ENCODE measurements at places on chromosomes 5 and 9. TPM values are rescaled to one million over a fixed set of nuclear protein-coding genes. Genes with fewer than 3 reads are reported as not detected.

The TAF11L2 gene
- not detected for total RNA-seq

The TLR4 gene
- total RNA-seq, result 9.3 TPM

The CRHBP gene
- total RNA-seq, result 5.9 TPM

The RORB gene
- 2.7 TPM for total RNA-seq

The MEIKIN gene
- total RNA-seq, result not detected

The WNT8A gene
- not detected for total RNA-seq

The CDKN2B-AS1 gene
- 5.9 TPM for total RNA-seq

The CTXN3 gene
- not detected for total RNA-seq

The PCDHGA12 gene
- total RNA-seq, result 10.6 TPM

The OR1L1 gene
- total RNA-seq, result not detected

- no peak for DNase-seq
Observed at GRCh38 chr5:128083811-128084227, 253 bp downstream of the SLC12A2 start.

- DNase-seq, result no peak
Observed at GRCh38 chr9:133058550-133059320, 3.0 kb upstream of the CEL start.

GRCh38 chr5:154174091-154174490 lies 16.4 kb upstream of the GALNT10 start:
- DNase-seq, result no peak

- DNase-seq, result no peak
Observed at GRCh38 chr9:109289931-109290330, 30.9 kb downstream of the EPB41L4B start.

- DNase-seq, result no peak
Observed at GRCh38 chr9:38761339-38761738, 41.4 kb upstream of the FAM240B start.

GRCh38 chr5:105042623-105043022 lies 1480.0 kb upstream of the NUDT12 start:
- DNase-seq, result no peak

- DNase-seq, result no peak
Observed at GRCh38 chr9:129270903-129271431, 92.9 kb upstream of the IER5L start.

DNA sequence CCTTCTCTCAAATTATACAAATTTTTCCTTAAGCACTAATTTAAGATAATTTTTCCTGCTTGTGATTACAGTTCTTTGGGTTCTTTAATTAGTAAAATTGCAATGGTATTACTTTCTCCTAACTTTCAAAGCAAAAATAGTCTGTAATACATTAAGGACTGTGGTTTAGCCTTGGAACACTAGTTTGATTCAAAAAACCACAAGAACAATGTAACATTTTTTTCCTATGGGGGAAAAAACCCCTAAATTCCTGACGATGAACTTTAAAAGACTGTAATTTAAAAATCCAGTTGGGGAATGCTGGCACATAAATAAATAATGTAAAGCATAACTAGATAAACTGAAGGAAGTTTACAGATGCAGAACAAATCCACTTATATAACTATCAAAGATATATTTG lies 65.3 kb downstream of the CDC14B start:
- no peak for DNase-seq

DNA sequence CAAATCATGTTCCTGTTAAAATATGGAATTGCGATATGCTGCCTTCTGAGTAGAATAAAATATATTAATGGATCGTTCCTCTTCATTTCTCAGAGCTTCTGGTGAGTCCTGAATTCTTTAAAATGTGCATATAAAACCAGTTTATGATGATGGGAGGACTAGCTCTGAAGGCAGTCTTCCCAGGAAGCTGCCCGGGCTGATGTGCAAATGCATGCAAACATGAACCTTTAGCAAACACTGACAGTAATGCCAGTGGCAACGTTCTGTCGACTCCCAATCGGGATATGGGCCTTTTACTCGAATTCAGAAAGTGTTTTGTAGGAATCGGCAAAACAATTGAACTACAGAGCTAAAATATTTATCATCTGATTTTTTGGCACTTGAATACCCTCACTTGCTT lies 93.6 kb downstream of the TLE4 start:
- no peak for DNase-seq

- no peak for DNase-seq
Observed at GRCh38 chr5:134949316-134949715, 18.4 kb upstream of the CATSPER3 start.

- DNase-seq, result no peak
Observed at GRCh38 chr9:135218331-135219225, 131.1 kb downstream of the OLFM1 start.

DNA sequence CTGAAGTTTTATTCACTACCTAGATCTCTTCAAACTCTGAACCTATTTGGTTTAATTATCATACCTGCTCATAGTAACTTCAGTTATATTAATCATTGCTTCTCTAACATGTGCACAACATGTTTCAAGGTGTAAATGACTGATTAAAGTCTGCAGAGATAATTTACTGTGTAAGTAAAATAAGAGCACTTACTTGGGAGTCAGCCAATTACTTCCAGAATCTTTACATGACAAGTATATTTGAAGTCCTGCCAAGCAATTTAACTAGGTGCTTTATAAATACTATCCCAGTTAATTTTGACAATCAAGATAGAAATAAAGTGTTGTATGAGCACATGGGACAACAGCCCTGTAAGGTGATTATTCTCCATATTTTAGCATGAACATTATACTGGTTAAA lies 109.9 kb downstream of the RFX3 start:
- DNase-seq, result no peak

- no peak for DNase-seq
Observed at GRCh38 chr9:102497709-102498108, 497.4 kb upstream of the CYLC2 start.

DNA sequence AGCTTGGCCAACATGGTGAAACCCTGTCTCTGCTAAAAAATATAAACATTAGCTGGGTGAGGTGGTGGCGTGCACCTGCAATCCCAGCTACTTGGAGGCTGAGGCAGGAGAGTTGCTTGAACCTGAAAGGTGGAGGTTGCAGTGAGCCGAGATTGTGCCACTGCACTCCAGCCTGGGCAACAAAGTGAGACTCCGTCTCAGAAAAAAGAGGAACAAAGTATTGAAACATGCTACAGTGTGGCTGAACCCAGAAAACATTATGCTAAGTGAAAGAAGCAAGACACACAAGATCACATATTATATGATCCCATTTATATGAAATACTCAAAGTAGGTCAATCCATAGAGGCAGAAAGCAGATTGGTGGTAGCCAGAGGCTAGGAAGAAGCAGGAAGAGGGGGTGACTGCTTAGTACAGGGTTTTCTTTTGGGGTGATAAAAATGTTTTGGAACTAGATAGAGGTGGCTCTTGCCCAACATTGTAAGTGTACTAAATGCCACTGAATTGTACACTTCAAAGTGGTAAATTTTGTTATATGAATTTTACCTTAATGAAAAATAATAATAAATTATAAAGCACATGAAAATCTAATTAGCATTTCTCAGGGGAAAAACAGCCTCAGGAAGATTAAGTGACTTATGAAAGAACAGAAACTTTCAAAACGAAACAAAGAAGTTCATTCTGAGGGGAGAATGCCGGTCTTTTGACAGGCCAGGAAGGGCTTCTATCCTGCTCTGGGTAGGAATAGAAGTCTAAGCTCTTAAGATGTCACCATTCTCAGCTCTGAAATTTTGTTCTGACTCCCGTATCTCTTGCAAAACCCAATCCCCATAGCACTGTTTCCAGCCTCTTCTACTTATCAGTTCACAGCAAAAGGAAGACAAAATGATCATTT lies 161.1 kb upstream of the TBCA start:
- no peak for DNase-seq

DNA sequence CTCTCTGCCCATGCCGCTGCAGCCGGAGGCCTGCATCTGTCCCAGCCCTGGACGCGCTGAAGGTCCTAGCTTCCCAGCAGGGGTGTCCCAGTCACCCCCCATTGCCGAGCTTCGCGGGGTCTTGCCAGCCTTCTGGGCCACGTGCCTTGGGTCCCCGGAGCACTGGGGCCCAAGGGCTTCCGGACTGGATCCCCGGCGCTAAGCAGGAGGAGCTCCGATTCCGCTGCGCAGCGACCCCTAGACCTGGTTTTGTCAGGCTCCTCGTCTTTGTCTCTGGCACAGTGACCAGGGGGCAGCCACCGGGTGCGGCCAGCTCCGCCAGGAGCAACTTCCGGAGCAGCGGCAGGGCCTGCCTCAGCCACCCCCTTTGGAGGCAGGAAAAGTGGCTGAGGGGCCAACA lies 3.3 kb upstream of the IRX1 start:
- no peak for DNase-seq

DNA sequence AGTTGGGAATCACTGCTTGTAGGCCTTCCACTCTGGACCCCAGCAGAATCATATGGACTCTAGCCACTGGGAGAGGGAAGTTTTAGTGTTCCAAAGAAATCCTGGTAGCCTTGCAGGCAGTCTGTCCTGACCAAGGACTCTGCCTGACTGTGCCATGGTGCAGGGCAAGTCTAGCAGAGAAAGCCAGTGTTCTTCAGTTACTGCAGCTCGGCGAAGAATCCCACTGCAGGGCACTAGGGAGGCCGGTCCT lies 20.3 kb upstream of the MATR3 start:
- DNase-seq, result no peak
